HCEC 1CT (cell line): ENCODE measurements at places on chromosomes 6 and 20.

DNA sequence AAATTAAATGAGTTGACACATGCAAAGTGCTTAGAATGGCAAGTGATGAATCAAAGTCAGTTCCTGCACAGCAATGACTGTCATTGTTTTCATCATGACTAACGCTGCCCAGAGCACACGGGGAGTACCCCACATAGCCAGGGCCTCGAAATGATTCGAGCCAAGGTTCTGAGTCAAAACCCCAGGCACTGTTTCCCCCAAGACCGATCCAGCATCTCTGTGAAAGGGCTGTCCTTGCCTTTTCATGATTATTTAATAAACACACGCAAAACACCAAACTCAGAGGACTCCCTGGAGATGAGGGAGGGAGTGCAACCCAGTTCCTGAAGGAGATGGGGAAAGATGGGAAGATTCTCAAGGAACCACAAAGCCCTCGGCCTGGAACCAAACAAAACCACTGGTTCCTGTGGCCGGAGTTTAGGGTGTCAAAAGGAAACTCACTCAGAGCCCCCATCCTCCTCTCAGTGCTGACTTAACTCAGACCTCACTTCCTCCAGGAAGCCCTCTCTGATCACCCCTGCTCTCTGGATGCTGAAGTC, 3.8 kb downstream of the PREX1 start:
- peak; percentile 85 for DNase-seq

DNA sequence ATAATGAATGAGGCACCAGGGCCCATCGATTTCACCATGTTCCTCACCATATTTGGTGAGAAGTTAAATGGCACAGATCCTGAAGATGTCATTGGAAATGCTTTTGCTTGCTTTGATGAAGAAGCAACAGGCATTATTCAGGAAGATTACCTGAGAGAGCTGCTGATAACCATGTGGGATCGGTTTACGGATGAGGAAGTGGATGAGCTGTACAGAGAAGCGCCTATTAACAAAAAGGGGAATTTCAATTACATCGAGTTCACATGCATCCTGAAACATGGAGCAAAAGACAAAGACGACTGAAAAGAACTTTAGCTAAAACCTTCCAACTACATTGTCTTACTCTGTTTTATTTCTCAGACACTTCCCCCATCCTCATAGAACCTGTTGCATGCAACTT, 21.6 kb upstream of the ZBTB22 start:
- DNase-seq = no peak

- DNase-seq = no peak
Measured at GRCh38 chr6:163708466-163708865, 293.9 kb downstream of the QKI start.

- DNase-seq = no peak
Measured at GRCh38 chr6:22467645-22468044, 101.7 kb upstream of the HDGFL1 start.

GRCh38 chr6:124868481-124868880, 93.8 kb upstream of the RNF217 start:
- DNase-seq = peak; percentile 17

DNA sequence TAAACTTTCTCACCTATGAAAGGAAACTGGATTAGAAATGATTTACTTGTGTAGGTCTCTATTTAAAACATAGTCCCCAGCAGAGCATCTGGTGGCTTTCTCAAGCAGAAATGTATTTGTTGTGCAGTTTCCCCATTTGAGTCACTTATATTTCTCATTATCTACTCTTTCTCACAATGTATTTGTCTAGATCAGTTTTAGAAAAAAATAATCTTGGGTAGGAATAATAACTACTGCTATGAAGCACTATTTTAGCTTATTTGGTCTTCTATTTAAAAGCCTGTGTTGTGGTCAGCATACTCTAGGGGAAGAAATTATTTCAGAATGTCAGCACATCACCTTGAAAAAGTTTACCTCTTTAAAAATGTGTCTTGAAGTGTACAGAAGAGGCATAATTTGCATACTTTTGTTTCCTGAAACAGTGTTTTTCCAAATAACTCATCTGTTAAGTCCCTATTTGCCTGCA, 60.9 kb upstream of the PRL start:
- DNase-seq = no peak

DNA sequence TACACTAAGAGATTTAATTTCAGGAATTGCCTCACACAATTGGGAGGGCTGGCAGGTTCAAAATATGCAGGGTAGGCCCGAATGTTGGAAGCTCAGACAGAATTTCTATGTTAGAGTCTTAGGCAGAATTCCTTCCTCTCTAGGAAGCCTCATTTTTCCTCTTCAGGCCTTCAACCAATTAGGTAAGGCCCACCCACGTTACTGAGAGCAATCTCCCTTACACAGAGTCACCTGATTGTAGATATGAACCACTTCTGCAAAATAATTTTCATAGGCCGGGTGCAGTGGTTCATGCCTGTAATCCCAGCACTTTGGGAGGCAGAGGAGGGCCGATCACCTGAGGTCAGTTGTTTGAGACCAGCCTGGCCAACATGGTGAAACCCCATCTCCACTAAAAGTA, 50.2 kb upstream of the HIVEP1 start:
- DNase-seq = no peak

DNA sequence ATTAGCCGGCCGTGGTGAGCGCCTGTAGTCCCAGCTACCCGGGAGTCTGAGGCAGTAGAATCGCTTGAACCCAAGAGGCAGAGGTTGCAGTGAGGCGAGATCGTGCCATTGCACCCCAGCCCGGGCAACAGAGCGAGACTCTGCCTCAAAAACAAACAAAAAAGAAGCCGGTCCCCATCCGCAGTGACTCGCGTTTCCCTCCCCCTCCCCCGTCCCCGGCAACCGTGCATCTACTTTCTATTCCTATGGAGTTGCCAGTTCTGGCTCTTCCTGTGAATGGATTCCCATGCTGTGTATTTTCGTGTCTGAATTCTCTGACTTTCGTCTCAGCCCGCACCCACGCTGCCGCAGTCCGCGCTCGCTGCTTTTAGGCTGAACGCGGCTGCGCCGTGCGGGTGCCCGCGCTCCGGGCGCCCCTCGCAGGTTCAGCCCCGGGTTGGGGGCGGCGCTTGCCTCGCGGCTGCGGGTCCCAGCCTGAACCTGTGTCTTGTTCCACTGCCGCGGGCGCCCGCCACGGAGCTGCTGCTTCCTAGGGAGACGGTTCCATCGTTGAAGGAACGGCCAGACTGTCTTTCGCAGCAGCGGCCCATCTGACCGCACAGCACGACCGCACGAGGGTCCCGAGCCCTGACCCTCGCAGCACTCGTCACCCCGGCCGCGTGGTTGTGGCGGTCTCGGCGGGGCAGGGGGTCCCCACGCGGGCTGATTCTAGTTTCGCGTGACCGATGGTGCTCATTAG, 1.1 kb upstream of the MRGBP start:
- peak; percentile 31 for DNase-seq

DNA sequence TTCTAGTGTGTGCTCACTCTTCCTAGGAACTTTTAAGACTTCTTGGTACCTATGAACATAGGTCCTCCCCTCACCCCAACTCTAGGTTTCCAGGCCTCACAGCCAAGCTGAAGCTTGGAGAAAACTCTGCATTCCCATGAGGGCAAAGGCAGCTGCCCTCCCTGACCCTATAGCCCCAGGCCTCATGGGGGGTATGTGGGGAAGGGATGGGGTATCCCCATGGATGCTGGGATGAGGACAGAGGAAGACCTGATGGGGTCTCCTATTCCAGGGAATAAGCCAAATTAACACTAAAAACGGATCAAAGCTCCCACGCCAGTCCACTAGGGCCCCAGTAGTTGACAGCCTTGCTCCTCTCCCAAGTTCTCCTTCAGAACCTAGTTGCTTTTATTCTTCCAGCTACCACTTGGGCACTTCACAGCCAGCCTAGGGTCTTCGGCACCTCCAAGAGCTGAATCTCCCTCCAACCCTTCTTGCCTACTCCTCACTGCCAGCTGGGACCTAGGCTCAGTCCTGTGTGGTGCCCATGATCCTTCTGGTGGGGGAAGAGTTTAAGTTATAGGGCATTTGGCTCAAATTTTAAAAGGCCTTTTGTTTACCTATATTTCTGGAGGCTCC, 7.8 kb downstream of the TP53INP2 start:
- DNase-seq = no peak

DNA sequence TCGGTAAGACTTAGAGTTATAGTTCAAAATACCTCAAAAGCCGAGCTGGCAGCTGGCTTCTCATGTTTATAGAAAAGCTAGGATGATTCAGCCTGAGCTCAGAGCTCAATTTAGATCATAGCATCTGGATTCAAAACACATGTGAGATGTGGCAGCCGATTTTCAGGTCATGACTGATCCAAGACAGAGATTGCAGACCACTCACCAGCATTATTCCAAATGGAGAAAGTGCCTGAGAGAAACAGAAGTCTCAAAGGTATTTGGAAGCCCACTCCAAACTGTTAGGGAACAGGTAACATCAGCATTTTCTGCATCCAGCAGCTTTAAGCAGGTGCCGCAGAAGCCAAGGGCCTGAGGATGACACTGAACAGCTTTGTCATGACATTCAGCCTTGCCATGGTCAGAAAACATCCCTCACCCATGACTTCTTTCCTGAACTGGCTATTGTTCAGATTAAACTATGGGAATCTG, 102.2 kb downstream of the BACH2 start:
- DNase-seq = peak; percentile 89

DNA sequence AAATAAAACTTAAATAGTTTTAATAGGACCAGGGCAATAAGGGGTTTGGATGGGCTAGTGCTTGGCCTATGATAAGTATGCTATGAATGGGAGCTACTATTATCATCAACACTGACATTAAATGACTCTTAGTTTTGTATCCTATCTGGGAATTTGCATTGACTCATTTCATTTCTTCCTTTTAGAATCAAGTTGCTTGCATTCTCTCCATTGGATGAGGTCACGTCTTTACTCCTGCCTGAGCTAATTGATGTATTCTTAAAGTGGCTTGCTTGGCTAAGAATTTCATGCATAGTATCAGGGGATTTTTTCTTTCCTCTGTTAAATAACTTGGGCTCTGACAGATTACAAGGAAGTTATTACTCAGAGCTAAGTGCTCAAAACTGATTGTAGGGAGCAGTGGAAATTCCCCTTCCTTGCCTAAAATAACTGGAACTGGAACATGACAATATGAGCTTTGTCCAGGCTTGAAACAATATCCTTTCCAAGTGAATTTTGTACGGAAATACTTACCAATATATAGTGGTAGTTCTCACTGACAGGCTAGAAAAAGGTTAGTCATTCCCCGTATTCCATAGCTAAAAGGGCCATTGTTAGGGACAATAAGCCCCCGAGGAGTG, 169.9 kb downstream of the BCAS1 start:
- DNase-seq = peak; percentile 87

DNA sequence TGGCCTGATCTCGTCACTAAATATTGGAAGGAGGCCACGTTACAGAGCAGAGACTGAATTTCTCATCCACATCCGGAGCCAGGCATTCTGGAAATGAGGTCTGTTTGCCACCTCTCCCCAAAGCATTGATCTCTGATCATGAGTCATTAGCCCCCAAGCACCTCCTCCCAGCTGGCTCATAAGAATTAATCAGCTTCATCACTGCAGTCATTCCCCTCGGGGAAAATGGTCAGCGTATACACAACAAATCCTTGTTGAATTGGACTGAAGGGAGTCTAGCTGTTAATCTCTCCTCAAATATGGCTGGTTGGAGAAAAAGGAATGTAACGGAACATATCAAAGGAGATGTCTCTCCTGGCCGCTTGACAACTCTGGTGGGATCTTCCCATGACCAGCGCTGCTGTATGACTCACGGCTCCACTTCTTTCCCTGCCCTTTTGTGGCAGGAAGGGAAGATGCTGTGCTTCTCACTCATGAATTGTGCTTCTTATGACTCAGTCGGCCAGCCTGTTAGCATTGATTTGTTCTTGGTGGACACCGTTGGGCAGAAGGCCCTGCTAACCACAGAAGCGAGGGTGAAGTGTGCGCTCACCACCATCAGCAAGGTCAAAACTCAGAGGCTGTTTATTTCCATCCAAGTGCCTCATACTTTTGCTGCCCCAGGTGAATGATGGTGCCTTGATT, 76.7 kb downstream of the RNF182 start:
- DNase-seq = peak; percentile 99

GRCh38 chr6:2848851-2849250, 7.2 kb upstream of the SERPINB1 start:
- no peak for DNase-seq

- peak; percentile 70 for DNase-seq
Measured at GRCh38 chr6:35318196-35319171, 20.9 kb downstream of the DEF6 start.

DNA sequence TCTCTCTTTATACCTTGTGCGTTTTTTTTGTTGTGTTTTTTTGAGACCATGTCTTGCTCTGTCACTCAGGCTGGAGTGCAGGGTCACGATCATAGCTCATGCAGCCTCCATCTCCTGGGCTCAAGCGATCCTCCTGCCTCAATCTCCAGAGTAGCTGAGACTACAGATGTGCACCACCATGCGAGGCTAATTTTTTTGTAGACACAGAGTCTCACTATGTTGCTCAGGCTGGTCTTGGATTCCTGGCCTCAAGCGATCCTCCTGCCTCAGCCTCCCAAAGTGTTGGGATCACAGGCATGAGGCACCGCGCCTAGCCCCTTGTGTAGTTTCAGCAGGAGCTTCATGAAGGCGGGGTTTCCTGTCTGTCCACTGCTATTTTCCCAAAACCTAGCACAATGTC, 27.3 kb downstream of the PDRG1 start:
- no peak for DNase-seq

- peak; percentile 45 for DNase-seq
Measured at GRCh38 chr6:137705160-137706082, 161.6 kb upstream of the TNFAIP3 start.

DNA sequence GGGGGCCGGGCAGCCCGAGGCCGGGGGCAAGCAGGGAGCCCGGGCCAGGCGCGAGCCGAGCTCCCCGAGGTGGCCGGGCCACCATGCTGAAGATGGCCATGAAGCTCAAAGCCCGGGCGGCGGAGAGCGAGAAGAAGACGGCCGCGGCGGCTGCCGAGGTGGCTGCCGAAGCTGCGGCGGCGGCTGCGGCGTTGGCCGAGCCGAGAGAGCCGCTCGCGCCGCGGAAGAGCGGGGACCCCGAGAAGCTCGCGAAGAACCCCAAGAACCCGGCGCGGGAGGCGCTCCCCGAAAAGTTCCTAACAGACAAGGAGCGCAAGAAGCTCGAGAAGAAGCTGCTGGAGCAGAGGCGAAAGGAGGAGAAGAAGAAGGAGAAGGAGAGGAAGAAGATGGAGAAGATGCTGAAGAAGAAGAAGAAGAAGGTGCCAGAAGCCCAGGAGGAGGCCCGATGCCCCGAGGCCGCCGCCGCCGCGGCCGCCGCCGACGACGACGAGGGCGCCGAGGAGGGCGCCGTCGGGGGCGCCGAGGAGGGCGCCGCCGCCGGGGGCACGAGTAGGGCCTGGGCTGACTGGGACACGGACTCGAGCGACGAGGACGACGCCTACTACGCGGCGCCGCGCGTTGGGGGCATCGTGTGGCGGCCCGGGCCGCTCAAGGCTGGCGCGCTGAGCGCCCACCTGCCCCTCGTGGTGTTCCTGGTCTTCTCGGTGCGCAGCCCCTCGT, 37.4 kb downstream of the GNAS start:
- DNase-seq = peak; percentile 13

DNA sequence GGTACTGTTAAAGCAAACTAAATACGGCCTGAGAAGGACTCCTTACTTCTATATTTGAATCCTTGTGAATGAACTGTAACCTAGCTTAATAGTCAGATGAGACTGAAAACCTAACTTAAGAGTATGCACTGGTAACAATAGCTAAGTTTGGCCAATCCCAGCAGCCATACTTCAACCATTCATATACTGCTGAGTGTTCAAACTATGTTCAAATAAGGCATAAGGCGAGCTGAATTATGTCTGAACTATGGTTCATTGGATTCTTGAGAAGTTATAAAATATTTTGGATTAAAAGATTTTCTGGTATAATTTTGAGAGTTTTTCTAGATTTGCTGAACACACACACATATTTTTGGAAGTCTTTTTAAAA, 2.2 kb downstream of the SMPDL3A start:
- DNase-seq = no peak

- peak; percentile 81 for DNase-seq
Measured at GRCh38 chr6:56708810-56709597, 66.3 kb upstream of the DST start.
